ENCODE measurements at places on chromosomes 3 and 15.

GRCh38 chr3:31768479-31769125 is 212.5 kb downstream of the OSBPL10 start:
- DNase-seq: peak; percentile 5

DNA sequence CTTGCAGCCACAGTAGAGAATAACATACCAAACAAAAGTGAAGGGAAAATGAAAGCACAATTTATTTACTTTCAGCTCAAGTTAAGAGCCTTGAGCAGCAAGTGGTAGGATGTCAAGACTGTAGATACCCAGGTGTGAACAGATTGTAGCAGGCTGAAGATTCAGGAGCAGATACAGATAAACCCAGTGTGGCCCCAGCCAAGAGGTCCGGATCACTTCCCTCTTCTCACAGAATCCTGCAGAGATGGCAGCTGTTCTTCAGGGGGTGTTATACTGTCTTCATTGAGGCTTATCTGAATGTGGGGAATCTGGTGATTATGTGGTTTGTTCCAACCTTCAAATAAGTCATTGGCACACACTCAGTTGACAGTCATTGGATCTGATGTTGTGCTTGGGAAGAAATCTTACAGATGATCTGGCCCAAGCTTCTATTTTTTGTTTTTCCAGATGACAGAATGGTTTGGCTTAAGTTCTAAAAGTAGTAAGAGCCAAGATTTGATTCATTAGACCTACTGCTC is 2.2 kb downstream of the STARD9 start:
- DNase-seq: no peak

- no peak for DNase-seq
These were observed 5.8 kb downstream of the IGDCC4 start for GRCh38 chr15:65416845-65417416.

GRCh38 chr3:17913359-17913758 is 170.9 kb upstream of the TBC1D5 start:
- no peak for DNase-seq

GRCh38 chr15:75732809-75733451 is 20.3 kb upstream of the CSPG4 start:
- peak; percentile 13 for DNase-seq

DNA sequence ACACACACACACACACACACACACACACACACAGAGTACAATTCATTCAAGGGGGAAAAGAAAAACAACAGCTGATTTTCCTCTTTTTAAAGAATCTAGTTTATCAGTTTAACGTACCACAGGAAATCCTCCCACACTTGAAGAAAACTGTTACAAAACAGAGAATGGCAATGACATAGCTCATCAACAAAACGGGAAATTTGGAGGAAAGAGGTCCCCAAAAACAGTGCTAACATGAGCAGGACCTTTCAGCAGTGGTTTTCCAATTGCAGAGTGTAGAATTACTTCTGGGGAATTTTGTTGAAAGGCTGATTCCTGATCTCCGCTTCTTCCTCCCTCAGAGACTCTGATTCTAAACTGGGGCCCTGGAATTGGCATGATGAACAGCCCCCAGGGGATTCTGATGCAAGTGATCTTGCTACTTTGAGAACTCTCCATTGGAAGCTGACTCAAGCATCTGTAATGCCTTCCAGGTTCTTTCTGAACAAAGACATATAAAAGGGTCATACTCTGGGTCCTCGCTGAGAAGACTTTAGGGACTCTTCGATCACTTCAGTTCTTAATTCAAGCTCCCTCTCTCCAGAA is 442.6 kb upstream of the PROK2 start:
- no peak for DNase-seq

- no peak for DNase-seq
These were observed 61.3 kb downstream of the MYRIP start for GRCh38 chr3:39870706-39871105.

GRCh38 chr15:40754574-40754882 is 526 bp downstream of the RMDN3 start:
- DNase-seq: no peak

DNA sequence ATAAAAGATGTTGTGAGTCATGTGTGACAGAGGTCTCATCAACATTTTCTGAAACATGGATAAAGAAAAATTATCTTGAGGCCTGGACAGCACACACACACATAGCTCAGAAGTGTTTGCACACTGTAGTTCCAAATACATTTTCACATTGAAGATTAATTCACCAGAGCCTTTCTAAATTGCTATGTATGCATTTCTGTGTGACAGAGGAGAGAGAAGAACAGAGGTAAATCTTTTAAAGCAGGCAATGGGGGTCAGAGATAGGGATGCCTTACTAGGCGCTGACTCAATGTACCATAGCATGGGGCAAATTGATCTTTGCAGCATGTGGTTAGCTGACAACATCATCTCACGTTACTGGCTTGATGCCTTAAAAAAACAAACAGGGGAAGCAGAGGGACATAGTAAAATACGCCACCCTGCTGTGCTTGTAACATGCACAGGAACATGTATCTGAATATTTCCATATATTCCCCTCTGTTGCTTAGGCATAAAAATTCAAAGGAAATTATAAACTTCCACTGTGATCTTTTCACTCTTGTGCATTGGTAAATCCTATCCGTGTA is 7.7 kb downstream of the POU1F1 start:
- no peak for DNase-seq

DNA sequence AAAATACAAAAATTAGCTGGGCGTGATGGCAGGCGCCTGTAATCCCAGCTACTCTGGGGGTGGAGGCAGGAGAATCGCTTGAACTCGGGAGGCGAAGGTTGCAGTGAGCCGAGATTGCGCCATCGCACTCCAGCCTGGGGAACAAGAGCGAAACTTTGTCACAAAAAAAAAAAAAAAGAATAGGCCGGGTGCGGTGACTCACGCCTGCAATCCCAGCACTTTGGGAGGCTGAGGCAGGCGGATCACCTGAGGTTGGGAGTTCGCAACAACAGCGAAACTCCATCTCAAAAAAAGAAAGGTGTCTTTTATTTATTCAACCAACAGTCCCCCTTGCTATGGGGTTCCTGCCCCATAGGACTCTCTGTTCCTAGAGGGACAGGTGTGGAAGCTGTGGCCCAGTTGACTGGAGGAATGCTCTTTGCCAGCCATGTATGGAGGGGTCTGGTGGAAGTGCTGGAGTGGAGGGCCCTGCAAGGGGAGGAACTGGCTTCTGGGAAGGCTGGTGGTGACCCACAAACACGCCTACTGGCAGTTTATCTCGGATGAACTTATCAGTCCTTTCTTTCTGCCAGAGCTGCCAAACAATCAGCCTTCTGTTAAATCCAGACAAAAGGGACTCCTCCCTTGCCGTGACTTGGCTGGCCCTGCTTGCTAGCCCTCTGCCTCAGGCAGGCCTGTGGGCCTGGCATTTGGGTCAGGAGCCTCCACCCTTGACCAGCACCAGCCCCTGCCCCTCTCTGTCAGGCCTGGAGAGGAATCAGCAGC is 4.6 kb upstream of the DAG1 start:
- no peak for DNase-seq

GRCh38 chr3:114418107-114418506 is 124.3 kb downstream of the TIGIT start:
- no peak for DNase-seq

- peak; percentile 35 for DNase-seq
These were observed 212.3 kb downstream of the FGF12 start for GRCh38 chr3:192514754-192515663.

DNA sequence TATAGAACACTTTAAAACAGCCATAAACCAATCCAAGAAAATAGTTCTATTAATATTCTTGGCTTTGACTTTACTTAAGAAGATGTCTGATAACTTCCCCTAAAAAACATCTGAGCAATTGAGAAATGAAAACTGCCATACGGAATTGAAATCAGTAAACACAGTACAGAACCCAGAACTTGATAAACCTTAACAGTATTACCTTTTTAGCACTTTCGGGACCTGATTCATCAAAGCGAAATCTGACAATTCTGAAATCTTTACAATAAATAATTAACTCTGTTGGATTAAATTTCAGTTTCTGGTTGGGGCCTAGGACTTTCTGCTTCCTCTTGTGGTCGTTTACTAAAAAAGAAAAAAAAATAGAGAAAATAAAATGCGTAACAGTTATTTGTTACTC is 17.3 kb downstream of the MTMR10 start:
- no peak for DNase-seq

DNA sequence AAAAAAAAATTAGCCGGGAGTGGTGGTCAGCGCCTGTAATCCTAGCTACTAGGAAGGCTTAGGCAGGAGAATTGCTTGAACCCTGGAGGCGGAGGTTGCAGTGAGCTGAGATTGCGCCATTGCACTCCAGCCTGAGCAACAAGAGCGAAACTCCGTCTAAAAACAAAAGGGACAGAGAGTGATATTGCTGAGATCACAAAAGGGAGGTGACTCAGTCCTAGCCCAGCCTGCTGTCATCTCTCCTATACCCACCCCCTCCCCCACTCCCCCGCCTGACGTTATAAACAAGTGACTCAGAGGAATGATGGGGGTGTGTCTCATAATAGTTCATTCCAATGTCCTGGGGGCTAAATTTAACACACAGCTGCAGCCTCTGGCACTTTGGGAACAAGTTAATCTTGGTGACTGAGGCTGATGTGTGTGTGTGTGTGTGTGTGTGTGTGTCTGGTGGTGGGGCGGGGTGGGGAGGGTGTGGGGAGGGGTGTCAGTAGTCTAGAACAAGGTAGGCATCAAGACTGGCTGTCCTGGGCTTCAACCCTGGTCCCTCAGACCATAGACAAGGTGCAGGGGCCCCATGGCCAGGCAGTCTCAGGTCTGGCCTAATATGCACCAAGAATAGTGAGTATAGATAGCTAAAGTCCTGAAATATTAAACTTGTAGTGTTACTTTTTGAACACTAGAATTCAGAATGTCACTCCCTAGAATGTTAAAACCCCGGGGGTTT is 1.3 kb upstream of the KLHL40 start:
- DNase-seq: no peak

DNA sequence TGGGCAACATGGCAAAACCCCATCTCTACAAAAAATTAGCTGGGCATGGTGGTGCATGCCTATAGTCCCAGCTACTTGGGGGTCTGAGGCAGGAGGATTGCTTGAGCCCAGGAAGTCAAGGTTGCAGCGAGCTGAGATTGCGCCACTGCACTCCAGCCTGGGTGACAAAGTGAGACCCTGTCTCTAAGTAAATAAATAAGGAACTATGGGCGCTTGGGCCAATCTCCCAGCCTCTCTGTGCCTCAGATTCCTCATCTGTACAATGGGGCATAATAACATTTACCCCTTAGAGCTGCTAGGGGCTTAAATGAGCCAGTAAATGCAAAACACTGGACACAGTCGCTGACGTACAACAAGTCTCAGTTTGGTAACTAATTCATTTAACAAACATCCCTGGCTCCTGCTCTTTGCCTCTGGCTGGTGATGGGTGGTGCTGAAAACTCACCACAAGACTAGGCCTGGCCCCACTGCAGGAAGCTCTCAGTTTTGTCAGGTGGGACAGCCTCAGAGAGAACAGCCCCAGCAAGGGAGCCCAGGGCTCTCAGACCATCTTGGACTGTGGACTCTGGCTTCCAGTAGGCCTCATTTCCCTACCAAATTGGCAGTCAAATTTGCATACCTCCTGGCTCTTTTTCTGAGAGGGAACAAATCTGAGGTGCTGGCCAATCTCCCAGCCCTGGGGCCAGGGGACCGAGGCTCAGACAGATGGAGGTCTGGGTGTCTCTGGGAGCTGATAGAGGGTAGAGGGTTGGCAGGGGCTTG is 6.4 kb upstream of the TBC1D2B start:
- no peak for DNase-seq

- DNase-seq: no peak
These were observed 81.3 kb upstream of the ZBED2 start for GRCh38 chr3:111676211-111677006.

DNA sequence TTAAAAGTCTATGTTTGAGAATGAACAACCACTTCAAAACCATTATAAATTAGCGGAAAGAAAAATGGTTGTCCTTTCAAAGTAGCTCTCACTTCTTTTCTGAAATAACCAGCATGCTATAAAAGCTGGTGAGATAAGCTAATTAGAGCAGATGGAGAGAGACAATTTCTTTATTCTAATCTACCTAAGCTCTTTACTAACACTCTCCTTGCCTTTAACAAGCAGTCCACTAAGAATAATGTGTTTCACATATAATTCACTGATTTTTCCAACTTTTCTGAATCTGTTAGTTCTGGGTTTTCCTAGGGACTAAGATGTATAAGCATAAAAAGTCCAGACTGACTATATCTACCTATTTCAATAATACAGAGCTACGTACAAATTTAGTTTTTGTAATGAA is at the start of gene IMPG2:
Gene IMPG2, minus strand, starts transcription at position 101 of the 400 bp plus-strand sequence. CDS start 203 bp downstream, outside the sequence.
- no peak for DNase-seq

- no peak for DNase-seq
These were observed 11.3 kb downstream of the EHD4 start for GRCh38 chr15:41961001-41961518.

DNA sequence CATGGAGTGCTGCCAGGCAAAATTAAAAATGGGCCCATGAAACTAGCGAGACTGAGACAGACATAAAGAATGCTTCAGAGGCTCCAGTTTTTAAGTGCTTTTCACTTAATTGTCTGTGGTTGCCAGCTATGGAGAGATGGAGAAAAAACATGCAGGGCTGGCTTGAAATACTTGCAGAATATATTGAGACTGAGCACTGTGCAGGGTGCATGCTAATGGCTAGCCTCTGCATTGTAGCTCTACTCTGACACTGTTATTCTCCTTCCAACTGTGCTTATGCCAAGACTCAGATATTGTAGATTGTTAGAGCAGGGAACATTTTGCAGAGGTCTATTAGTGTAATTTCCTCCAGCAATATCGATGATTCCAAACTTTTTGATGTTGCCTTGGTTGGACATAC is 735.0 kb downstream of the PDCD6IP start:
- no peak for DNase-seq

GRCh38 chr3:123068601-123069381 is 2.0 kb downstream of the PDIA5 start:
- DNase-seq: no peak

- no peak for DNase-seq
These were observed 132.3 kb upstream of the ANKRD28 start for GRCh38 chr3:15929944-15930571.

DNA sequence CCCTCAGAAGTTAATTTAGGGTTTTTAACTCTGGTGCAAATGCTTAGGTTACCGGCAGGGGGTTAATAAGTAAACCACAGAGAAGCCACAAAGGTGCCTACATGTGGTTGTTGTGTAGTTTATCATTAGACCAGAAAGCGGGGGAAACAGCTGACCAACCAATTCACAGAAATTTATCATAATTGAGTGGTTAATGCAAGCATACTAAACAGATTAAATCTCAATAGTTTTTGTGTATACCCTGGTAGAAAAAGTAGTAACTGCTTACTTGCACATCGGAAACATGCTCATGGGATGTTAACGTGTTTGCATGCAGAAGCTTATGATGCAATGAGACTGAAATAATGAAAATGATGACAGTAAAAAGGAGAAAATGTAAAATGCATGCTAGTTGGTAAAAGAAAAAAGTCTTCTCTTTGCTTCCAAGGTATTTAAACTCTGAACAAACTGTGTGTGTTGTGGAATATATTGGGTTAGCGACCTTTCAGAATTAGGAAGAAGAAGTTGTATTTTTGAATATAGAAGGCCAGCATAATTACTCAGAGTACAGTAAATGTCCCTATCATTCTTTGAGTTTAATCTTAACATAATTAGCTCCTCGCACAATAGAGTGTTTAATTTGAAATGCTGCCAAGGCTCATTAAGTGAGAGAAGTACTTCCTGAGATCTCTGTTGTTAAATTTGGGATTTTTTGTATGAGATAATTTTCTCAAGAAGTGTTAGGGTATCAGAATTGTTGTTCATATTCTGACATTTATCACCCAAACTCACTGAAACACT is 316.2 kb downstream of the PTPRG start:
- peak; percentile 85 for DNase-seq

- DNase-seq: no peak
These were observed 304.4 kb downstream of the FGF12 start for GRCh38 chr3:192422997-192423342.

Data from NCI-H748 treated with DMSO at 0.1 percent for 48 hours (cell line).